NB4 (cell line): ENCODE measurements at places on chromosomes 4 and X.

GRCh38 chrX:14125462-14125861, 95.8 kb upstream of the GEMIN8 start:
- DNase-seq: no peak

DNA sequence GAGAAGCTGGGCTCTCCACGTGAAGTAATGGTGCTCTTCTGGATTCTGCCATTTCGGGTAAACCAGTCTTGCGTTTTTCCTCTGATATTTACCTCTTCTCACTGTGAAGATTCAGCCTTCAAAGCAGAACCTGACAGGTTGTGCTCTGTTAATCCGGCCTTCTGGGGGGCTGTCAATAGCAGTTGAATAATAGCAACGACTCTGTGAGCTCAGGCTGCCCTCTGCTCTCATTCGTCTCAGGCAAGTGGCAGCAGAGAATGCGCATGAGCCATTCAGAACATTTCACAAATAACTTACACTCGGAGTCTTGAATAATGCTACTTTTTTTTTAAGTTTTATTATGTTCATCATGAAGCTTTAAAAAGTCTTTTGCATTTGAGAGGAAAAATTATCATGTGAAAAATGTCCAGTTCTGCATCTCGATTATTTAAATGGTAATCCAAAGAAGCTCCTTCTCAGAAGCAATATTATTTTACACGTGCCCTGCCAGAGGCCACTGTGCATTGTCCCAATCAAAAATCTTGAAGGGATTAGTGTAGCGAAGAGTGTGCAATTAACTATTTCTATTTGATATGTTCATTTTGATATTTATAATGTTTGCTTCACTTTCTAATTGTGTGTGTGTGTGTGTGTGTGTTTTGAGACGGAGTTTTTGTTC, 354.2 kb upstream of the FAT1 start:
- no peak for DNase-seq

- DNase-seq: no peak
Observed at GRCh38 chr4:82611527-82611926, 49.7 kb upstream of the TMEM150C start.

GRCh38 chr4:107252571-107252970, 216.5 kb upstream of the DKK2 start:
- DNase-seq: no peak

DNA sequence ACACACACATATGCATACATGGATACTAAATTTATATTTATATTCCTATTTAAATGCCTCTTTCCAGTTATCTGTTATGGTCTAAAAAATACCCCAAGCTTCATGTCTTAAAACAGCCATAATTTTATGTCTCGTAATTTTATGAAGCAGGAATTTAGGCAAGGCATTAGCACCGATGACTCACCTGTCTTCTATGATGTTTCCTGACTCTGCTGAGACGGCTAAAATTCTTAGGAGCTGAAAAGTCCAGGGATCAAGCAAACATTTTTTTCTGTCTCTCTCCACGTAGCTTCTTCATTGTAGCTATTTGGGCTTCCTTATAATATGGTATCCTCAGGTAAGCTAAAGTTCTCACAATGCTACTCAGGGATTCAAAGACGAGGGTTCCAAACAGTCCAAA, 930.3 kb downstream of the STIM2 start:
- no peak for DNase-seq

- DNase-seq: peak; percentile 47
Observed at GRCh38 chrX:153651540-153652079, 4.6 kb downstream of the DUSP9 start.

- DNase-seq: peak; percentile 47
Observed at GRCh38 chr4:25859429-25860148, 3.2 kb downstream of the SEL1L3 start.

DNA sequence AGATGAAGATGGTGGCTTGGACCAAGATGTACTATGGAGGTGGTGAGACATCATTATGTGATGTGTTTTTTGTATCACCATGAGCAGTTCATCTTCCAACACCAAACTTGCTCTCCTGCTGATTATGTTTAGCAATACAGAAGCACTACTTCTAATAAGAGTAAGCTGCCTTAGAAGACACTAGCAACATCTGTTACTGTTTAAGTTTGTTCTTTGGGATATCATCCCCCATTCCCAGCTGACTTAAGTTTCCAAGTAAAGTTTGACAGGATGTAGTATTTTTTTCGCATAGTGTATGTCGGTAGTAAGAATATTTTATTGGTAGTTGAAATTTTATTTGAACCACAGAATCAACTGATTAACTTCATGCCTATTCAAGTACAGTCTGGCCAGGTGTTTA, 123.5 kb upstream of the BMPR1B start:
- no peak for DNase-seq

- no peak for DNase-seq
Observed at GRCh38 chr4:85050736-85051135, 84.2 kb upstream of the WDFY3 start.

DNA sequence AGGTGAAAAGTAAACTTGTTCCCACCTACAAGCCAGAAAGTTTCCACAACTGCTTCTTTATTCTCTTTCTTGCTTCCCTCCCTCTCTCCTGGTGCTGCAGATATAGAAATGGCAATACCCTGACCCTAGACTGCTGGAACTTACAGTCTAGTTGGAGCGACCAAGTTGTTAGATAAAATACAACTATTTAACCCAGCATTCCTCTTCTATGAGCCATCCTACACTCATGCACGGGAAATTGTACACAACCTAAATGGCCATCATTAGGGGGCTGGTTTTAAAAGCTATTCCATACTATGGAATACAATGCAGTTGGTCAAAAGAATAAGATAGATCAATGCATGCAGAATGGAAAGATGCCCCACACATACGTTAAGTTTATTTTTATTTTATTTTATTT, 41.1 kb downstream of the PJA1 start:
- no peak for DNase-seq

DNA sequence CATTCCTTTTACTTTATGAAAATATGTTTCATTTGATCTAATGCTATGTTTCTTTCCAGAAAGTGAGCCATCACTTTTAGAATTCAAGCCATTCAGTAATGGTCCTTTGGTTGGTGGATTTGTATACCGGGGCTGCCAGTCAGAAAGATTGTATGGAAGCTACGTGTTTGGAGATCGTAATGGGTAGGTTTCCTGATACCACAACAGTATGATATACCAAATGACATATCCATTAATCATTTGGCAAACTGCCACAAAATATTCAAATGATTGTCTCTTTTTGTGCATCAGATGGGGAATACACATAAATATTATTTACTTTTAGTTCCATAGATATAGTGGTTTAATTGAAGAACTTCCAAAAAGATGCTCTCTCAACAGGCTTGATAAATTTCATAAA, 68.2 kb downstream of the HHIP start:
- no peak for DNase-seq

DNA sequence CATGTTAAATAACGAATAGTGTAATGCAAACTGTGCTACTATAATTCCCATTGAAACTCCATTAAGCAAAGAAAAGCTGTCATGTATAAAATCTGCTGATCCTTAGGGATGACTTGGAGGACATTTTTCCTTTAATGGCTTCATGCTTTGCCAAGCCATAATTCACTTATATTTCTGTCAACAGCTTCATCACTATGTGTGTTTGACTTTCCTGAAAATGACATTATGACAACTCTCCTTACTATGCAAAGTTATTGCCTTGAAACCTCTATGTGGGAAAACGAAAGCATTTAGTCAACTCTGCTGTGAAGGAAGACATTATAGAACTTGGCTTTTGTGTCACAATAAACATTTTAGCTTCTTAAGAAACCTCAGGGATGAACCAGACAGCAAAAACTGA, 210.5 kb downstream of the GRXCR1 start:
- no peak for DNase-seq

DNA sequence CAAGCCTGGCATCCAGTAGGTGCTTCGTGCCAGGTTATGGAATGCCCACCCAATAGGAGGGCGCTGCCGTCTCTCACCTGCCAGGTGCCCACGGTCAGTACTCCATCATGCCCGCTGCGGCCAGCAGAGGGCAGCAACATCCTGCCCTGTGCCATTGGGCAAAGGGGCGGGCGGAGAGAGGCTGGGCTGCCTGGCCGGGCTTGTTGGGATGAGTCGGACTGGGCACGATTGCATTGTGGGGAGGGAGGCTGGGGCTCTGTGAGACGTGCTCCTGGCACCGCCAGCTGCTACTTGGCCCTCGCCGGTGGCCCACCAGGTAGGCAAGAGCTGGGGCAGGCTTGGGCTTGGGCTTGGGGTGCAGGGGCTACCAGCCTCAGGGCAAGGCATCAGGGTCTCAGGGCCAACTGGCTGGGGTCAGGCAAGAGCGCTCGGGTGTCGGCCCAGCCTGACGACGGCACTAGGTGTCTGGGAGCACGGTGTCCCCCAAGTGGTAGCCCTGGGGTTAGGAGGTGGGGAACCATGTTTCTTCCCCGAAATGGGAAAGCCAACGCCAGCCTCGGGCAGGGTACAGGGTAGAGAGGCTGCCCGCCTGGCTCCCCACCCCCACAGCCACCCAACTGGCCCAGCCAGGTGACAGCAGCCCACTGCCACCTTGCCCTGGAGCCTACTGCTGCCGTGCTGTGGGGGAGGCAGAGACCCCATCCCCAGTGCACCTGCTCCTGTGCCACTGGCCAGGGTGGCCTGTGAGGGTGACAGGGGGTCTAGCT, at the start of gene PLXNB3:
PLXNB3 (plus strand) TSS at position 261 of the 767 bp plus-strand sequence. CDS start 1,287 bp downstream, outside the sequence.
- DNase-seq: peak; percentile 78

DNA sequence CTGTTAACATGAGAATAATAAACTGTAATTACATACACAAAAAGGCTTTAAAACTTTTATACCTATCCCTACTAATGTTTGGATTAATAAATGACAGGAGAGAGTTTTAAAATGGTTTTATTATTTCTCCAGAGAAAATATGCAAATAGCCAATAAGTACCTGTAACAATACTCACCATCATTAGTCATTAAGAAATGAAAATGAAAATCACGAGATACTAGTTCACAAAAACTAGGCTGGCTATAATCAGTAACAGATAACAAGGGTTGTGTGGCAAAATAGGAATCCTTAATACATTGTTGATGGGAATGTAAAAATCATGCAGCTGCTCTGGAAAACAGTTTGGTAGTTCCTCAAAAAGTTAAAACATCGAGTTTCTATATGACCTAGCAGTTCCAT, 25.2 kb upstream of the AP1AR start:
- DNase-seq: no peak

DNA sequence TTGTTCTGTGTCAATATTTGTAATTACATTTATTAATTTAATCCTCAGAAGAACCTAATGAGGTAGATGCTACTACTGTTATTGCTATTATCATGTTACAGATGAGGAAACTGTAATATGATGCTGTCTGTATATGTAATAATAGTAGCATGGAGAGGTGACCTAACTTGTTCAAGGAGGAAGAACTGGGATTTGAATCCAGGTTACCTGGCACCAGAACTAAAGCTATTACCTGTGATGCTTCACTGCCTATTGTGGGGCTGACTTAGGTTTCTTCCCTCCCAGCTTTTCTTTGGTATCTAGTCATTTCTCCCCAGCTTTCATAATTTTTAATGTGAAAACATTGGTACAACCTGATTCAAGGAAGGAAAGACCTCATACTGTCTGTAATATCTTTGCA, 43.6 kb downstream of the RAPGEF2 start:
- DNase-seq: no peak

DNA sequence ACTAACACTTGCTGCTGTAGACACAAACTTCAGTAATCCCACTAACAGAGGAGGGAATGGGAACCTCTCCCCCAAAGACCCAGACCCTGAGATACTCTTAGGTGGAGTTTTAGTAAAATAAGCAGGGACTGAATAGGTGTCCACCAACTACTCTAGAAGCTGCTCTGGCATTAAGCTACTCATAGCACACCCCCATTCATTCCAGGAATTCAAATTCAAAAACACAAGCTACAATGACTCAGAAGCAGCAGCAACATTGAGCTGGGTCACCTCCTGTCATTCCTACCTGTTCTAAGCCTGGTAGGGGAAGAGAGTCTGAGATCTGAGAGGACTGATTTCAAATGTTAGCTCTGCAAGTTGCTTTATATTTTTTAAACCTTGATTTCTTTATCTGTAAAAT, 135.4 kb upstream of the FRMPD4 start:
- DNase-seq: no peak

DNA sequence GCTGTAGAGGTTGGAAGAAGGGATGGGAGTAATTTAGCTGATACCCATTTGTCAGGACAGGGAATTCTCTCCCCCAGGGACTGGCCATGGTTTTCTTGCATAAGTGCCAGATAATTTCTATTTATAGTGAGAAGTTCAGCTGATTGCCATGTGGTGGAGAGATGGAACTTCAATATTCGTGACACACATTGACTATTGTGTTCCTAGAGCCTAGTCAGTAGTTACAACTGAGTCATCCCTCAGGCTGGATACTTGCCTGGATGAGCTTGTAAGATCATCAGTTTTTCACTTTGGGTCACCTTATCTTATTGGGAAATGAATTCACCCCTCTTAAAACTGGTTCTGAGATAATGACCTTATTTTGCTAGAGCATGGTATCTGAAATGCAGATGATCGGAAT, 32.2 kb downstream of the CFAP299 start:
- DNase-seq: no peak

- DNase-seq: no peak
Observed at GRCh38 chr4:149306537-149306936, 509.1 kb downstream of the IQCM start.

DNA sequence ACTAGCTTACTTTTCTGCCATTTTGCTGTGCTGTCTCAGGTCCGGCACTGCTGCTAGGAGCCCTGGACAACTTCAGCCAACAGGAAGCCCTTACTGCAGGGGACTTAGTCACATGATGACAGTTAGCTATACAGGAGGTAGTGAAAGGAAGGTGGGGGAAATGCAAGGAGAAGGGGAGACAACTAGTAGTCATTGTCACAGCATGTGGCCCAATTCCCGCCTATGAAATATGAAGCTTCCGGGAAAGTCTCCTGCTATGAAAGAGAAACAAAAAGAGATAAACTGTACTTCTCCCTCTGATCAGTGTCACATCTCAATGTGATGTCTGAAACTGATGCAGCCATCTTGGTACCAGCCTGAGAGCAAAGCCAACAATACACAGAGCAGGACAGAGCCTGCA, 71.6 kb downstream of the AMELX start:
- DNase-seq: no peak

DNA sequence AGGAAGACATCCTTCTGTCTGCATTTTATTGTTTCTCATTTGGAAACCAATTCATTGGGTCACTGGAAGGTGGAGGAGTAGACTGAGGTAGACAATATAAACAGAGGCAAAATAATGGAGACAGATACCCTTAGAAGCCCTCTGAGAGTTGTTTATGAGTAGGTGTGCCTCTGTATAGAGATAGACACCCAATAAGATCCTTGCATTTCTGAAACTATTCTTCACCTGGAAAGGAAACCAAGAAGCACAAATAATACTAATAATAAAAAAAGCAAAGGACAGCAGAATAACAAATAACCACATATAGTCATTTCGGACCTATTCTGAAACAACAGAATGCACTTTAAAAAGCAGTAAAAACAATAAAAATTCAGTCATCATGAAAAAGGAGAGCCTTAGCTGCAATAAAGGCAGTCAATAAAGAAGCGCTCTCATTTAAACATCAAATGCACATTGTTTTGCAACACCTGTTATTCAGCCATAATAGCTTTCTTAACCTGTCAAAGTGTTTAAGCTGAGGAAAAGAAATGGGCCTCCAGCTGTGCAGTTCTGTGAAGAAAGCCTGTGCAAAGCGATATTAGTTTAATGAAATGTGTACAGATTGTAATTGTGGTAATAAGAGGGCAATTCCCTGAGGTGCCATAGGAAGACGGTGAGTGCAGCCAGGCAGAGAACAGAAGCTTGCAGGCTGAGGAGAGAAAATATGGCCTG, 904.2 kb downstream of the STPG2 start:
- no peak for DNase-seq

GRCh38 chr4:187714957-187715356, 280.6 kb upstream of the ZFP42 start:
- DNase-seq: no peak
